ENCODE measurements at places on chromosomes 13 and 19.
A peak's percentile ranks its signal among the peaks of the same experiment; 100 is the strongest.

- DNase-seq = no peak
Measured at GRCh38 chr13:45592758-45593157, 22.8 kb downstream of the ERICH6B start.

- DNase-seq = no peak
Measured at GRCh38 chr13:50916701-50917184, 7.2 kb downstream of the RNASEH2B start.

DNA sequence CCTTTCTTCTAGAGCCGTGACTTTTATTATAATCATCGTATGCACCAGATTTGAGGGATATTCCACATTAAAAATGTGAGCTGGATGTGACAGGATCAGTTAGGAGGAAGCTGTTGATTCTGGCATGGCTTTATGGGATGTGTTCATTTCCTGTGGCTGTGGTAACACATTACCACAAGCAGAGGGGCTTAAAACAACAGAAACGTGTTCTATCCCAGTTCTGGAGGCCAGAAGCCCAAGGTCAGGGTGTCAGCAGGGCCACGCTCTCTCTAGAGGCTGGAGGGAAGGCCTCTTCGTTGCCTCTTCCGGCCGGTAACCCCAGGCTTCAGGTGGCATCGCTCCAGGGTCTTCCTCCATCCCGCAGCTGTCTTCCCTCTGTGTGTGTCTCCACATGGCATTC, 14.5 kb downstream of the MED25 start:
- no peak for DNase-seq

- peak; percentile 98 for DNase-seq
Measured at GRCh38 chr19:18940769-18941627, at the start of gene HOMER3. HOMER3 (minus strand) TSS chr19:18941217; CDS start chr19:18938982, 2,235 bp downstream.

GRCh38 chr13:20713751-20714150, 10.3 kb downstream of the IL17D start:
- DNase-seq = no peak

Data from D721Med (cell line).